T-helper 9 cell (primary cell): ENCODE measurements at places on chromosomes 11 and 22.

DNA sequence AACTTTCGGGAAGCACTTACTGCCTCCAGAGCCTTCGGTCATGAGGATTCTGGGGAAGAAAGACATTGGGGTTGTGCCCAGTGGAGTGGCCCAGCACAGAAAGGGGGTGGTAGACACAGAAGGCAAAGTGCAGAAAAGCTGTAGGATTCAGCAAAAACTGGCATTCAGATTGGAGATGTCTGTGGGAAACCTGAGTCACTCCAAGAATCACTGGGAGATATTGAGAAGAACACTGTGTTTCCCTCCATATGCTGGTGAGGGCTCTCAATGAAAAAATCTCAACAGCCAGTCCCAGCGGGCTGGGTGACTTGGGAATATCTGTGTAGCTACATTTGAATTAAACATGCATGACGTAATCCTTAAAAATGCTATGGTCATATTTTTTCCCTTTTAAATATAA is 61.2 kb upstream of the RCN1 start:
- DNase-seq = no peak

- DNase-seq = no peak
These were observed 133.4 kb downstream of the SPON1 start for GRCh38 chr11:14095882-14096281.

GRCh38 chr11:109374441-109374840 is 47.5 kb upstream of the C11orf87 start:
- no peak for DNase-seq

- no peak for DNase-seq
These were observed 148.5 kb downstream of the GRIK4 start for GRCh38 chr11:120660024-120660565.

DNA sequence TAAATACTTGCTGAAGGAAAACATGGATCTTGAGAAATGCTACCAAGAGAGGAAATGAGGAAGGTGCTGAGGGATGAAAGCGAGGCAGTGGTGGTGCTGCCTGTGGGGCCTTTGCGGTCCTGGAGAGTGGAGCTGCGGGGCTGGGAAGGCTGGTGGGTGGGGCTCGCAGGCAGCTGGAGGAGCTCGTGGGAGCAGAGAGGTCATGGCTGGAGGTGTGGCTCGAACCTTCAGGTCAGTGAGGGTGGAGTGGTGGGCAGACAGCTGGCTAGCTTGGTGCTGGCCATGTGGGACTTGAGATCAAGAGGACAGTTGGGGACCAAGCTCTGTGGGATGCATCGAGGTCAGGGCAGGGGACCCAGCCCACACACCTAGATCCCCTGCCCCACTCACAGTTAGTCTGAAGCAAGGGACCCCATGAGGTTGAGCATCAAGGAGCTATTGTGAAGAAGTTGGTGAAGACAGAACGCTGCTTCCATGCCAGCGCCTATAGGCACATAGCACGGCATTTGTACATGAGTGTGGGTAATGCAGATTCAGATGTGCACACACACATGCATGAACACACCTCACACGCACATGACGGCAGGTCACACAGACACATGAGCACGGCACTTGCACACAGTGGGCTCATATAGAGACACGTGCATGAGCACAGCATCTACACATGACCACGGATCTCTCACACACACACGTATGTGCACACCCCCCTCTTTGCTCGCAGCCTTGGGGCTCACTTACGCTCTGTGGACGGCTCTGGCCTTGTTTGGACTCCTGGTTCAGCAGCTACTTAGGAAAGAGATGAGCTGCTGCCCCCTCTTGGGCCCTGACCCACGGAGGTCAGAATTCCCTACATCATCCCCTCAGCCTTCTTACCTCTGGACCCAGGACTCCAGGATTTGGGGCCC is 30.4 kb downstream of the SHANK3 start:
- DNase-seq = no peak

DNA sequence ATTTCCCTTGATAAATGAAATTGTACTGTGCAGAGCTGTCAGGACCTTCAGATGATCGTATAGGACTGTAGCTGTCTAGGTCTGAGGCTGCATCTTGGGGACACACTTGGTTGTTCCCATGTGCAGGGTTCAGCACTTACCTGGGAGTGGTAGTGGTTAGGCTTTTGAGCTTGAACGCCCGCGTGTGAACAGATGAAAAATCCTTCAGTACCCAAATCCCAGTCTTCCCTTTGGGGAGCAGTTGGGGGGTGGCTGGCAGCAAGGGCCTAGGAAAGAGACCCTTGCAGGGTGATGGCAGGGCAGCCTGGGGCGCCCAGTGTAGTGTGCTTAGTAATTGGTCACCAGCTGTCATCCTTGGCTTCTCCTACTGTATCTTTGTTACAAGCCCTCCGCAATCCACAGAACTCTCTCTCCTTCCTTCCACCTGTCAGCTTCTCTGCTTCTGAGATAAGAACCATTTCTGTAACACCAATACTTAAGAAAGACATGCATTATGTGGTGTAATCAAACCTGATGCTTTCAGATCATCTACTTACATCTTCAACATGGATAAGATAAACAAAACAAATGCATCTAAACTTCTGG is 64.6 kb downstream of the MORC2 start:
- DNase-seq = no peak

GRCh38 chr22:40190501-40190900 is 12.8 kb downstream of the TNRC6B start:
- DNase-seq = no peak

GRCh38 chr11:48049036-48049435 is 68.7 kb downstream of the PTPRJ start:
- DNase-seq = no peak

DNA sequence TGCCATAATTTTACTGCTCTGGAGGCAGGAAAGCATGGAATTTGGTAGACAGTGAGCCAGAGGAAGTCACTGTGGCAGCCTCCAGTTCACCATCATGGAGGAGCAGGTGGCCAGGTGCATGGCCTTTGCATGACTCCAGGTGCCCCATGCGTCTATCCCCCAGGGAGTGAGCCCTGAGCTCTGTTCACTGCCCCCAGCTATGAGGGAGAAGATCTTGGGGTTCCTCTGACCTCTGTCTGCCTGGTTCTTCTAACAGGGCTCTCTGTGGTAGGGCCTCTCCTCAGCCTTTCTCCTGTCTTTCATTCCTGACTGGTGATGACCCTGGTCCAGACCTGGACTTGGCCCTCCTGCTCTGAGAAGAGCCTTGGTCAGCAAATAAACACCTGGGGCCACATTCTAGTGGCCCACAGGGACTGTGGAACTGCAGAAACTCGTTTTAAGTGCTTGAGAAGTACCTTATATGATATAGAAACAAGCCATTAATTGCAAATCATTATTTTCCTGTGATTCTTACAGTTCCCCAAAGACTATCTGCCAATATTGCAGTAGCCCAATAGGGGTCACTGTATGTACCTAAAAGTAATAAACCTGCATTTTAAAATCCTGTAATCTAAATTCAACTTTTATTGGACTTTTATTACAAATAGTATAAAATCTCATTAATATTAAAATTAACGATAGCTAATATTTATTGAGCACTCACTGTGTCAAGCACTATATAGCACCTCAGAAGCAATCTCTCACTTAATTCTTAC is 120.0 kb upstream of the SYT13 start:
- no peak for DNase-seq

DNA sequence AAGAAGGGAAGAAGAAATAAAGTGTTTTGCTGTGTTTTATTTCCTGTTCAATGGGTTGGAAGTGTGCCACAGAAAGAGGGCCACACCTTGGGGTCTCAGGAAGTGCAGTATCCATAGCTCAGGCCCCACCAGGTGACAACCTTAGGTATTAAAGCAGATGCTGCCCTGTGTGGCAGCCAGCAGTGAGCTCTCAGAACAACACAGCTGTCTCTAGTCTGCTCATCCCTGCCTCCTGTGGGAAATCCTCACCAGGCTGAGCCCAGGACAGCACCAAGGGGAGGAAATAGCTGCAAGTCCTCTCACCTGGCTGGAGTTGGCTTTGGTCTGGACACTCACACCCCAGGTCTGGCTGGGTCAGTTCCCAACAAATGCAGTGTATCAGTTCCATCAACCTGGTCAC is 25.1 kb downstream of the ARL14EP start:
- DNase-seq = no peak

DNA sequence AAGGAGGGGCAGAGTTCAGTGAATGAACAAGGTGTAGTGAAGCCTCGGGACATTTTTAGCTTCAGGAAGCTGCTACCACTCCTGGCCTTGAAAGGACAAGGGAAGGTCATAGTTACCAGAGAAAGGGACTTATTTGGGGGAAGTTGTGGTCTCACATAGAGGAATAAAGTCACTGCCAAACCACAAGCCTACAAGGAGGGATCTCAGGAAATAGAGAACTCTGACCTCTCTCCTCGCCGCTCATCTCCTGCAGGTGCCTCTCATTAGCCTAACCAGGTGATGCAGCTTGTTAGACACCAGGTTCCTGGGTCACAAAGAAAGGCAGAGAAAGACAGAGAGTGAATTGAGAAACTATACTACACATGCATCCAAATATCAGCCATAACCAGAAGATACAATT is 14.3 kb upstream of the TOLLIP start:
- DNase-seq = no peak
